Naive thymus-derived CD8-positive, alpha-beta T cell (primary cell): ENCODE measurements at places on chromosomes 1 and 21. TPM values are rescaled to one million over a fixed set of nuclear protein-coding genes. Genes with fewer than 3 reads are reported as not detected.

GRCh38 chr1:247487057-247487456 is 29.2 kb upstream of the OR2B11 start:
- peak; percentile 22 for DNase-seq

- DNase-seq = no peak
Measured at GRCh38 chr1:230330157-230330556, 96.0 kb downstream of the PGBD5 start.

GRCh38 chr1:203536980-203537455 is 43.1 kb downstream of the OPTC start:
- DNase-seq = no peak

Gene LAMC1
- total RNA-seq = 0.93 TPM

GRCh38 chr1:39102537-39103327 is 76.6 kb downstream of the NDUFS5 start:
- peak; percentile 36 for DNase-seq

GRCh38 chr1:157880621-157881020 is 39.0 kb upstream of the CD5L start:
- DNase-seq = no peak

Gene CLCA4
- not detected for total RNA-seq

Gene BMP8B
- 0.26 TPM for total RNA-seq

Gene CFHR1
- total RNA-seq = not detected

DNA sequence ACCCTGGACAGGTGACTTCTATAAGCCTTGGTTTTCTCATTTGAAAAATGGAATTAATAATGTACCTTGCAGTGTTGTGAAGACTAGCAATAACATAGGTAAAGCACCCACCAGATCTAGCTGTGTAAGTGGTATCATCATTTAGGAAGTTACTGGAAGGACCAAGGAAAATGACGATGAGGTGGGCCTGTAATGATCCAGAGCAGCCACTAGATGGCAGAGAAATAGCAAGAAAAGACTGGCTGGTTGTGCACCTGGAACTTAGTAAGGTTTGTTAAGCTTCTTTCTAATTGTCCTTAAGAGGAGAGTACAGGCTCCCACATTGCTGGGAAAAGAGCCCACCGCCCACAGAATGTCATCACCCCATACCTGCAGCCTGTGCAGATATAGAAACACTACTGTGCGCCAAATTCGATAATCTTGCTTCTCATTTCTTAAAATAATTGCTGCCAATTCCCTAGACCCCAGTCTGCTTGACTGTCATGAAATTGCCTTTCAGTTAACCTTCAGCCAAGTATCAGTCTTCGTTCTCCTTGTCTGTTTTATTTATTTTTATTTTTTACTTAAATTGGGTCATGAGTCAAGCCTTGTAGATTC is 37.2 kb downstream of the WNT4 start:
- no peak for DNase-seq

DNA sequence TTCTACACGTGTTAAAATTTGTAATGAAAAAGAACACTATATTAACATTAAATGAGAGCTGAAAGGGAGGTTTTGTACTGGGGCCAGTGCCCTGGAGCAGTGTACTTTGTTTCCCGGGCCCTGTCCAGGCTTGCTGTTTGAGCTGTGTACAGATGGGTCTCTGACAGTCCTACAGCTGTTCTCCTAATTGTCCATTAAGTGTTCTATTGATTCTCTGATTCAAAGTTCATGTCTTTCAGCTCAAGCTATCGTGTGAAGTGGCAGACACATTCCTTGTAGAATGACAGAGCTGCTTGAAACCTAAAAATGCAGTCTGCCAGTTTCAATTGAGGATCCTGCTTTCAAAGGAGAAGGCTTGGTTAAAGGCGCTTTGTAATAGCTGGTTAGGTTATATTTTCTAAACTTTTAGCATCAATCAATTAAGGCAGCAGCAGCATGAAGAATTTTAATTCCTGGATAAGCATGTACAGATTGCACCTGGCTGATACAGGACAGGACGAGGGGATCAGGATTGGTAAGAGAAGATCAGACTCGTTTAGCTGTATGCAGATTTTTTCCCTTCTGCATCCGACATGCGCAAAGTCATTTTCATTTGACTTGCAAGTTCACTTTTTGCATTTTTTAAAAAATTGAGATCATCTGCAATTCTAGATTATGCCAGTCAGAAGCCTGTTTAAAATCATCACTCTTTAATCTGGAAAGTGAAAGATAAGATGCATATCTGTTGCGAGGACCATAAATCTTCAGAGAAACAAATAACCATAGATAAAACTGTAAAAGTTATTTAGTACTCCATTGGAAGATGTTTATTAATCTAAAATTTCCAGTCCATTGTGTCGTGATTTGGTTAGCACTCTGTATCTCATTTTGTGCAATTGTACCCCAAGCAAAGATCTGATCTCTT is 98.5 kb downstream of the ATG4C start:
- no peak for DNase-seq
